Naive thymus-derived CD4-positive, alpha-beta T cell (primary cell): ENCODE measurements at places on chromosomes 11 and 22.

GRCh38 chr22:17952273-17952801, 72.0 kb downstream of the MICAL3 start:
- DNase-seq: no peak

- no peak for DNase-seq
These were observed 1.7 kb upstream of the SLC29A2 start for GRCh38 chr11:66373265-66373664.

DNA sequence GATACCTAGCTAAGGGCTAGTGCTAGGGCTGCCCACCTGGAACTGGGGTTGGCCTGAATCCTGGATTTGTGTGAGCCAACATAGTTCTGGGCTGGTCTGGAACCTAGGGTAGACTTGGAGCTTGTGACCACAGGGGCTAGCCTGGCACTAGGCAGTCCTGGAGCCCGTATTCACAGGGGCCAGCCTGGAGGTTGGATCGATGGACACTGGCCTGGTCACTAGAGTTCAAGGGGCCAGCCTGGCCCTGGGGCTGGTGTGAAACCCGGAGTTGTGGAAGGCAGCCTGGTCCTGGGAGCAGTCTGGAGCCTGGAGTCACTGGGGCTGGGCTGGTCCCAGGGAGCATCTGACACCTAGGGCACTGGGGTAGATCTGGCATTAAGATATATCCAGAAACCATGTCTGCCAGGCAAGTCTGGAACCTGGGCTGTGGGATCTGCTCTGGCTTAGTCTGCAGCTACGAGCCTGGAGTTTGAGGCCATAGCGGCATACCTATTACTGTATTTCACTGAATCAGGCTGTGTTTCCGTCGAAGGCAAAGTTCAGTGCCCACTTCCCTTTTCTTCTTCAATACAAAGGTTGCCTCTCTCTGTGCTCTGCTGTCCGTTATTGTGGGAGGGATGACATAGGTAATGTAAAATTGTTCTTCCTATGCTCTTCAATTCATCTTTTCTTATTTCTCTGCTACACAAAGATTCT, 9.1 kb upstream of the GLYATL1B start:
- DNase-seq: no peak

DNA sequence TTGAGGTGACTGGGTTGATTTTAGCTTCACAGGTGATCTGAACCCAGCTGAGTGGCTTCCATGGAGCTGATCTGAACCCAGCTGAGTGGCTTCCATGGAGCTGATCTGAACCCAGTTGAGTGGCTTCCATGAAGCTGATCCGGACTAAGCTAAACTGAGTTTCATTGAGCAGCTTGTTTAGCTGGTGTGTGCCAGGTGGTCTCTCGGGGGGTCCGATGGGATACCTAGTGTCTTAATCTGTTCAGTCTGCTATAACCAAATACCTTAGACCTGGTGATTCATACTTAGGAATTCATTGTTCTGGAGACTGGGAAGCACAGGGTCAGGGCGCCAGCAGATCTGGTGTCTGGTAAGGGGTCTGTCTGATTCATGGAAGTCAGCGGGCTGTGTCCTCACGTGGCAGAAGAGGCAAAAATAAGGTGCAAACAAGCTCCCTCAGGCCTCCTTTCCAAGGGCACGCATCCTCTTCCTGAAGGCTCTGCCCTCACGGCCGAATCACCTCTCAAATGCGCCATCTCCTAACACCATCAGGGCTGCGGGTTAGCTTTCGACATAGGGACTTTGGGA, 52.5 kb upstream of the KCNQ1OT1 start:
- DNase-seq: no peak

DNA sequence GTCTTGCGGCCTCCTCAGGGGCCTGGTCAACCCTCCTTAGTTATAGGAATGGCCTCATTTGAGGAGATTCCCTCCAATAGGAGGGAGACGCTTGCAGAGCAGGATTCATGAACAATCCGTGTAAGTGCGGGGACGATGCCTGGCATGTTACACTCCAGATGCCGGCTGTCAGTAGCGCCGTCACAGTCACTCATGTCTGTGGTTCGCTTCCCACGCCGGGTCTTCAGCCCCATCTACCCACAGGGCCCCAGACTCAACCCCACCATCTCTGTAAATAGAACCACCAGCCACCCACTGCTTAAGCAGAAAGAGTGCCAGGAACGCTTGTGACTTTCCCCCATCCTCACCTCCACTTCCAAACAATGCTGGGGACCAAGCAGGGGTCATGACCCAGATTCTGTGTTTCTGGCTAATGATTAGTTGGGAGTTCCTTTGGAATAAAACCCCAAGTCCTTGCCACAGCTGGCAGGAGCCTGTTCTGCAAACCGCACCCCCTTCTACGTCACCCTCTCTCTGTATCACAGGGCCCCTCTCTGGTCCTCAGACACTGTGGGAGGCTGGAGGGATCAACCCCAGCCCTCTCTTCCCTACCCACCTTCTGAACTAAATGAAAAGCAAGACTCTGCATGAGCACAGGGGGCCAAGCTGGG, 38.8 kb upstream of the TOLLIP start:
- no peak for DNase-seq

DNA sequence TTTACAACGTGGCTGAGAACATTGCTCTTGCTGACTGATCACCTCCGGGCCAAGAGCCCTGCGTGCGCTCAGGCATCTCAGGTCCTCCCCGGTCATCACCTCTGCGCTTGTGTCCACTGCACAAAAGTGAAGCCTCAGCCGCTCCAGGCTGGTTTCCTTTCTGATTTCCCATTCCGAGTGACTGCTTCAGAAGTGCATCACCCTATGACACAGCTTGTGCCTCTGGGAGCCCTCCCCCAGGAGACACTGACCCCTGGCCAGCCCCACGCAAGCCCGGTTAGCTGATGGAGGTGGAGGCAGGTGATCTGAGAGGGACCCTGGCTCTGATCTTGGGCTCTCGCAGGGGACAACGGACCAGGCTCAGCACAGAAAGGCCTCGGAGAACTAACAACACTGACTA, 38.3 kb upstream of the GNB1L start:
- DNase-seq: no peak

- DNase-seq: no peak
These were observed 103.8 kb upstream of the PARVA start for GRCh38 chr11:12273618-12273995.

DNA sequence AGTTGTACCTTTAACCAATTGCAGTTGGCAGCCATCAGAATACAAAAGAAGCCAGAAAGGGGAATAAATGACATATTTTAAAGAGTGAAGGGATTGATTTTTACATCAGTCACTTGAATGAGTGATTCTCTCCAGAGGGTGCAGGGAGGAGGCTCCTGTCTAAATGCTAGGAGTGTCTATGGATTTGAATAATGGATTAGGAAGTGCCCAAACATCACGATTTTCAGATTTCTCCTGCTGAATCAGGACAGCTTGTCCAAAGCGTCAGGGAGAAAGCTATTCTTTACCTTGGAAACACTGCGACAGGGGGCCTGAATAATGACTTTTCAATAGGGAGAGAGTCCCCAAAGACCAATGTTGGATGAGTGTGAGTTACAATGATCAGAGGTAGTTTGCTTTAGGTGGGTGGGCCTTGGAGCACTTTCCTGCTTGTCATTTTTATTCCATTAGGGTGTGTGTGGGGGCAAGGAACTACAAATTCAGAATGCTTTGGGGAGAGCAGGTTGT, 735.5 kb downstream of the KCNA4 start:
- DNase-seq: no peak
